ENCODE measurements at places on chromosomes 5 and 9.
A peak's percentile ranks its signal among the peaks of the same experiment; 100 is the strongest.

- DNase-seq = no peak
Observed at GRCh38 chr9:92639124-92639523, 30.8 kb downstream of the IPPK start.

- DNase-seq = no peak
Observed at GRCh38 chr9:88460587-88461332, 72.5 kb downstream of the SPIN1 start.

GRCh38 chr9:109101810-109102209 lies 17.9 kb downstream of the TMEM245 start:
- DNase-seq = no peak

DNA sequence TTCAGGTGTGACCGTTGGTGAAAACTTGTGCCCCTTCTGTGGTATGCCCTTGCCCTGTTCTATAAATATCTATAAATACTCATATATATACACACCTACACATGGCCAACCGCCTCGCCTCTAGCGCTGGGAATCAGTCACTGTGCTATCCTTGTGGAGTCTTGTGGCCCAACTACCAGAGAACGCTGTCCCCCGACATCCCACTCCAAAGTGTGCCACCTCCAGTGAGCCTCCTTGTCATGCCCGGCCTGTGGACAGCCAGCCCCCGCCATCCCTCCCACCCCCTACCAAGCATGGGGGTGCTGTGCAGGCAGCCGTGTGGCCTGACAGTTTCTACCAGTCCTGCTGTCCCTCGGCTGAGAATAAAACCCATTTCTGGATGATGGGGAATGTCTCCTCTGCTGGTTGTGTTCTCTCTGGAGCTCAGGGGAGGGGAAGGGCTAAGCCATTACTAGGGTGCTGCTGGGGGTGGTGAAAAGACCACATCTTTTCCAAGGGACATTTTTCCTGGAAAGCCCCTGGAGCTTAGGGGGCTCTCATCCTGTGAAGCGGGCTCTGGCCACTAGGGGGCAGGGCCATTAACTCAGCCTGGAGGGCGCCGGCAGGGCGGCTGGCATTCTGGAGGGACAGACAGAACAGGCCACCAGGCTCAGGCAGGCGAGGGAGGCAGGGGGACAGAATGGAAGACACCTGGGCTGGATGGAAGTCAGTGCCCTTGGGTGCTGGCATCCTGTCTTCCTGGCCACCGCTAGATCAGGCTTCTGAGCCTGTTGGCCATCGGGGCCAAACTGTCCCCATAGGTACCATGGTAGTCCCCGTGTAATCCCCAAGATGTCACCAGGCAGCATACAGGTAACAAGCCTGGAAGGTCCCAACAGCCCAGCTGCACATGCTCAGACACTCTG lies 20.7 kb downstream of the GOLGA2 start:
- DNase-seq = peak; percentile 51

DNA sequence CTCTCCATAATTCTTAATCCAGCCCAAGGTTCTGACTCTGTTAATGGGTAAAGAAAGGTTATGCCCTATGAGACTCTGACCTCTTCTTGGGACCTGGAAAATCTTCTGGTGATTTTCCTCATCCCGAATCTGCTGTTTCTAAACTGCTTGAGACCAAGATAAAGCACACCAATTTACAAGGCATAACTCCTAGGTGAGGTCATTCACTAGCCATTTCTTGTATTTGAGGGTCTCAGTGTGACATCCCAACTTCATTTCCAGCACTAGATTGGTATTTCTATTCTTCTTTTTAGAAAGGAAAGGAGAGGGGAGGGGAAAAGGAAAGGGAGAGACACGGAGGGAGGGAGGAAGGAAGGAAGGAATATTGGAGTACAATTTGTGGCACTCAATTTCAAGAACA lies 51.6 kb downstream of the SLC1A1 start:
- DNase-seq = no peak

DNA sequence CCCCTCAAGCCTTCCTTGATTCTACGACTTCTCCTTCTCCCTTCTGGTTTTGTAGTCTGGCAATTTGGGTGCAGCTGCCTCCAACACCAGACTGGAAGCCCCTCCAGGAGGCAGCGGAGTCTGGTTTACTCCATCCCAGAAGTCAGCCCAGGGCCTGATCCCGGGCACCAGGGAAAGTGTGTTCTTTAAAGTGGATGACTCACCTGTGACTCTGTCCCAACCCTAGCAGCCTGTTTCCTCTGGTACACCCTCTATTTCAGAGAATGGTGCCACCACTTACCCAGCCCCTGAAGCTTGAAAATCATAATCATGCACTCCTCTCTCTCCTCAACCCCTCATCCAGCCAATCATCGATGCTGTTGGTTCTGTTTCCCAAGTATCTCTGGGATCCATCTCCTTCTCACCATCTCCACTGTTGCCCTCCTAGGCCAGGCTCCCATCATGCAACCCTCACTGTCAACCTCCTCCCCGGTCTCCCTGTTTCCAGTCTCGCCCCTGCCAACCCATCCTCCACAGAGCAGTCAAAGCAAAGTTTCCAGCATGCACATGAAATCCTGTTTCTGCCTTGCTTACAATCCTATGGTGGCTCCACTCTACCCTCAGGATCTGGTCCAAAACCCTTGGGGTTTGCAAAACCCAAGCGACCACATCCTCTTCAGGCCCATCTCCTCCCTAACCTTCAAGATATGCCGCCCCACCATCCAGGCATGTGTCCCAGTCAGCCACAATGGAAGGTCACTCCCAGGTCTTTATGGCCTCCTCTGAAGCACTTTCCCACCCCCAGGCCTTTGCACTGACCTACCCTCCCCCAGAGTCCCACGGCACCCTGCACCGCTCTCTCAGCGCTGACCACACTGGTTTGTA lies 10.5 kb downstream of the LHX6 start:
- DNase-seq = no peak

DNA sequence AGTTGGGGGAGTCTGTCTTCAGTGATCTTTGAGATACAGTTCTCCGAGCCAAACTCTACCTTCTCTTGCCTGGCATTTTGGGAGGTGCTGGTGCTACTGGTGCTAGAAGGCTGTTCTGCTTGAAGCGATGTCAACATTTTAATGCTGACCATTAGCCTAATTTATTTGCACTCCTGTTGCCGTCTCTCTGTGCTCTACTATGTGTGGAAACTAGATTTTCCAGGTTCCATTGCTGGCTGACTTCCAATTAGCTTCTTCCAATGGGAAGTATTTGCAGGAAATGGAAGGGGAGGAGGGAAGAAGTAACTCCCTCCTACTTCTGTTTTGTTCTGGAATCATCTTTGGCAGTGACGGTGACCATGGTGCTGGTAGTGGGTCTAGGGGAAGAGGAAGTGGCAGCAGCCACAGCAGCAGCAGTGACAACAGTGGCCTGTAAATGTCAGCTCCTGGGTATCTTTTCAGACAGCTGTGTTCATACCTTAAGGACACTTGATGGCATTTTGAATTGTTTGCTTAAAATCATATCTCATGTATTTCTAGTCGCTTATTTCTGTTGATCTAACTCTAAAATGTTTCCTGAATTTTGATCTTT lies 7.9 kb downstream of the TXNDC8 start:
- DNase-seq = no peak

GRCh38 chr5:140115186-140115500 lies 1.2 kb downstream of the PURA start:
- DNase-seq = no peak

DNA sequence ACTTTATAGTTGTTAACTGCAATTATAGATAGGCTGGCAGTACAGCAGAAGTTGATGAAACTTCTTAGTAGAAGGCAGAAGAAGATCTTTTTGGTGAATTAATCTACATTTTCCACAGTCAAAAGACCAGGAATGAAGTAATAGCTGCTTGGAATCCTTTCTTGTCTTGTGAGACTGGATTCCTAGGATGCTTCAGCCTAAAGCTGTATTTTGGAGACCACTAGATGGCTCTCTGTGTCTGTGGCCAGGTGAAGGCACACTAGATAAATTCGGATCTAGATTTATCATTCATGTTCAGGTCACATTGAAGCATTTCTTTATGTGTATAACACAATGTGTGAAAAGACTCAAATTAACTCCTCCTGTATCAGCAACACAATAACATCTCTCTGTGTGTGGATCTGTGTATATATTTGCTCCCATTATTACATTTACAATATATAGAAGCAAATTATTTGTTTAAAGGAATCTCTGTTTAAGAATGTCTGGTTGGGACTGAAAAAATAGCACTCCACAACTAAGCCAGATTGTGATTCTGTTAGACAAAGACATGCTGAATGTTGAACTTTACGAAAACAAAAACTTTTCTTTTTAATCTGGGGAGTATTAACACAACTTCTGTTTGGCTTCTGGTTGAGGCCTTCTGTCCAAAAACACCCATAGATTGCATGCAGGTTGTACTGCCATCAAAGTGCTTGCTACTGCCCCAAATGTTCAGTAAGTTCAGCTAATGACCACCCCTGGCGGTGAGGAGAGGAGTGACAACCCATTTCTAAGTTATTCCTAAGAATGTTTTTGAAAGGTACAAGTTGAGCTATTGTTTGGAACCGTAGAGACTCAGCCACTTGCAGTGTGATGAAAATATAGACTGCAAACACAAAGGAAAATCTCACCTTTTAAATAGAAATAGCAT lies 10.6 kb downstream of the GRIN3A start:
- peak; percentile 24 for DNase-seq

GRCh38 chr9:5493679-5494511 lies 16.4 kb upstream of the PDCD1LG2 start:
- no peak for DNase-seq

GRCh38 chr5:76565009-76565408 lies 58.2 kb downstream of the F2RL2 start:
- DNase-seq = no peak
